CD8-positive, alpha-beta T cell (primary cell): ENCODE measurements at places on chromosomes 2 and 18.
A peak's percentile ranks its signal among the peaks of the same experiment; 100 is the strongest.

DNA sequence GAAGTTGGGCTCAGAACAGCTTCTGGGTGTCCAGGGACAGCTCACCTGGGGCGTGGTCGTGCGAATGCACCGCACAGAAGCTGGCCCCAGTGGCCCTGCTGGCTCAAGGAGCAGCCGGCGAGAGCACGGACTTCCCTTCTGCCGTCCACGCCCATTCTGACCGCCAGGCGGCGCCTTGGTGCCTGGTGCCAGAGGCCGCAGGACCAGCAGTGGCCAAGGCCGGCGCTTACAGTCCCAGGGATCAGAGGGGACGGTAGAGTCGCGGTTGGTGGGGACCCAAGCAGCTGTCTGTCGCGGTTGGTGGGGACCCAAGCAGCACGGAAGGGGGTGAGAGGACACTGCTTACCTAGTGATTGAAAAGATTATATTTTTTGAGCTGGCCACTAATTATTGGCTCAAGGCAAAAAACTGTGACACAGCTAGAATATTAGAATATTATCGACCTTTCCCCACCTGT, 25.7 kb downstream of the NPPC start:
- DNase-seq: peak; percentile 55

DNA sequence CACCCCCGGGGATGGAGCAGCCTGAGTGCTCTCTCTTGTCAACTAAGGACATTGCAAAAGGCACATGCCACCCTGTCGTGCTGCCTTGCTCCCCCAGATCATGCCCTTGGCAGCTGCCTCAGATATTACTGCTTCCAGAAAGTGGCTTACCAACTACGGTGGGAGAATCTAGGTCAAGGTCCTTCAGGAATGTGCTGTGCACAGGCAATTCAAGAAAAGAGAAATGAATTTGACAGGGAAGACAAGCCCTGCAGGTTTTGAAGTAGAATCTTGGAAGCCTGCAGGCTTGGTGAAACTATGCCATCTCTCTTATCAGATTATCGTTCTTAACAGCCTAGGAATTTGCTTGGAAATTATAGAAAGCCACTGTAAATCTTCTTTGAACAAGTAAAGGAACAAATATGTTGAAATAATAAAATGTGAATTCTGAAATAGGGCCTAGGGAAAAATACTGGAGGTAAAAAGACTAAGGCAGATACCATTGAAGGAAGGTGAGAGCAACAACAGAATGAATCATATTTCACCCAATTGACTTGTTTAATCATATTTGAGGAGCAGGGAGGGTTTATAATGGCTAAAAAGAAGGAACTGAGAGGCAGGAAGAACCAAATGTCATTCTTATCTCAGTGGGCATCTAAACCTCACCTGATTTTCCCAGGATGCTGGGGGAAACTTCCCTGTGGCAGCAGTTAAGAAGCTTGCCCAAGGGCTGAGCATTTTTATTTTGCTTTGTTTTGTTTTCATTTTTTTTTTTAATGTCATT, 94.0 kb upstream of the GLS start:
- DNase-seq: no peak

DNA sequence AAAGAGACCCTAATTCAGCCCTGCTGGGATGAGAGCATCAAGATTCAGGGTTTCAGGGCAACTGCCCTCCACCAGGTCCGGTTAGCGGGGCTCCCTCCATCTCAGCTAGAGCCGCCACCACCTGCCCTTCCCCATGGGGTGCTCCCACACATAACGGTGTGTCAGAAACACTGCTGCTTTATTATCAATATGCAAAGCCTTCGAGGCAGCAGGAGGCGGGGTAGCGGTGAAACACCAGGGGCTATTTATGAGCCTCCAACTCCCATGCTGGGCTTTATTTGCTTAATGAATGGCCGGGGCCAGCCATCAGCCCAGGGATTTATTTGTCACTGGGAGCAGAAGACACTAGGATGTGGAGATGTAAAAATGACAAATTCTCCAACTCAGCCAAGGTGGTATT, 109.8 kb downstream of the GALNT14 start:
- no peak for DNase-seq

DNA sequence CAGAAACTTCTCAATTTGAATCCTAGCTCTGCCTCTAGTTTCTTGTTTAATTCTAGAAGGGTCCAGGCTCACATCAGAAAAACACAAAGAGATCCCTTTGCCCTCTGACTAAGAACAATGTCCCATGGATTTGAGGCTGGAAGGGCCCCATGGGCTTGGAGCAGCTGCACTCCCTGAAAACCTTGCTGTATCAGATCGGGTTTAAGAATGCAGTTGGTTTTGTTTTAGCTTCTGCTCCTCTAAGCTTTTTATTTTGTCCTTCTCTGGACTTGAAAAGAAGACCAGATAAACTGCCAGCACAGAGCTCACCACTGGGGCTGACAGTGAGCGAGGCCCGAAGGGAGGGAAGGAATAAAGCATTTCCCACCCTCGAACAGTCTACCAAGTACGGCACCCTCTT, 69.2 kb upstream of the WIPF1 start:
- no peak for DNase-seq

DNA sequence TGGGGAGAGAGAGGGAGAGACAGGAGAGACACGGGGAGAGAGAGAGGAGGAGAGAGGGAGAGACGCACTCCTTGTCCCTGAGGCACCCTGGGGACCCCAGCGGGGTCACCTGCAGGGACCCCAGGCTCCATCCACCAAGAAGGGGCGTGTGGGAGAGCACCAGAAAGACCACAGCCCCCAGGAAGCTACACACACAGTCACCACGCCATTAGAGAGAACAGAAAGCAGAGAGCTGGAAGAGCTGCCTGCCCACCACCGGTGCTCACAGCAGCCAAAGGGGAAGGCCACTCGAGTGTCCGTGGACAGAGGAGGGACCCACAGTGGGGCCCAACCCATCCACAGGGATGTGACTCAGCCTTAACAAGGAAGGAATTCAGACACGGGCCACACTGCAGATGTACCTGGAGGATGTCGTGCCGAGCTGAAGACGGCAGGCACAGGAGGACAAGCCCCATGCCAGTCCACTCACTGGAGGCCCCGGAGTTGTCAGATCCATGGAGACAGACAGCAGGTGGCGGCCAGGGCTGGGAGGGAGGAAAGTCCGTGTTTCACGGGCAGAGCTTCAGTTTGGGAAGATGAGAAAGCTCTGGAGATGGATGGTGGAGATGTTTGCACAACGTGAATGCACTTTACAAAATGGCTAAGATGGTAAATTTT, 11.5 kb upstream of the NFATC1 start:
- DNase-seq: no peak

DNA sequence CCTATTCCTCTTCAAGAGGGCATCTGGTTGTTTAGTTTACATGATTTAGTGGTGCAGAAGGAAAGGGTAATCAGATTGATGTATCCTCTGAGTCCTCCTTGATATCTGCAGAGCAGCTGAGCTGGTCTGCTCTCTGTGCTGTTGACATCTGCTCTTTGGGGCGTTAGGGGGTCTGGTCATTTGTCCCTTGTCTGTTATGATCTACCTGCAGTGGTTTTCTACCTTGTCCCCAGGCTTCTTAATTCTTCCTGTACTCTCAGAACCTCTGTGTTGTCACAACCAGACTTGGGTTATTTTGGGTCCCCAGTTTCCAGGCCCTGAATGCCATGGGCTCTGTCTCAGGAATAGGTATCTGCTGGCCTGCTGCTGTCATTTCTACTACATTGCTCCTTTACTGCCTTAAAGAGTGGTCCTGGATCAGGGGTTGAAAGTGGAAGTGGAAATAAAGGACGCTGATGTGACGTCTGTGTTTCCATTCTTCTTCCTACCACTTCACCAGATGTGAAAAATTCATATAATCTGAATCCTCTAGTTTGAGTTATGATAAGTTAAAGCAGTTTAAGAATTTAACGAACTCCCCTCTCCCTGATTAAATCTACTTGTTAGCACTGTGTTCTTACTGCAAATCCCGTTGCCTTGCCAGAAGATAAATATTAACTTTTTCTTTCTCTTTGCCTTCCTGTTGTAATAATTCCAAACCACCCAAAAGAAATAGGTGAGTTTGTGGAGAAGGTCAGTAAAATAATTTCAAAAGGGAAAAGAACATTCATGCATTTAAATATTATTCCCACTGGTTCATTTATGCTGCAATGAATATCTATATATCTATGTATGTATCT, 16.6 kb upstream of the CPS1 start:
- DNase-seq: no peak

DNA sequence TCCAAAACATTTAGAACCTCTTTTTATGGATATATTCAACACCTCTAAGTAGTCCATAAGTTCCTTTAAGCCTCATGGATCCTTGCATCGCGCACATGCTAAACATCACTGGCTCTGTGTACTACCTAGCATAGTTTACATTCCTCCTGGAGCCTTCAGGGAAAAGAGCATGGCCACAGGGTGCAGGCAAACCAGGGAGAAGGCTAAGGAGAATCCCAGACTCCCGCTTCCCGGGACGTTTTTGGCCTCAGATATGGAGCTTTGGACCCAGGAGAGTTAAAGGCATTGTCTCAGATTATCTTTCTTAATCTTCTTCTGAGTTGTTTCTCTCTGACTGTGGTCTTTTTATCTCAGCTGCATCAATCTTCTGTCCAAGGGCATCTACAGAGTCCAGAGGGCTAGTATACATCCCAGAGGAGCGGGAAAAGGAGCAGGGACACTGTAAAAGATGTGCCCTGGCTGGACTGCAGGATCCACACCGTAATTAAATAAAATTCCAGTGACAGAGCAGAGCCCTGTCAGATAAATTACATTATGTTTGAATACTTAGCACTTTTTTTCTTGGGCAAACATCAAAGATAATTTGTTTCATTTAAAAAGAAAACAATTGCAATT, 36.9 kb downstream of the RIT2 start:
- no peak for DNase-seq

DNA sequence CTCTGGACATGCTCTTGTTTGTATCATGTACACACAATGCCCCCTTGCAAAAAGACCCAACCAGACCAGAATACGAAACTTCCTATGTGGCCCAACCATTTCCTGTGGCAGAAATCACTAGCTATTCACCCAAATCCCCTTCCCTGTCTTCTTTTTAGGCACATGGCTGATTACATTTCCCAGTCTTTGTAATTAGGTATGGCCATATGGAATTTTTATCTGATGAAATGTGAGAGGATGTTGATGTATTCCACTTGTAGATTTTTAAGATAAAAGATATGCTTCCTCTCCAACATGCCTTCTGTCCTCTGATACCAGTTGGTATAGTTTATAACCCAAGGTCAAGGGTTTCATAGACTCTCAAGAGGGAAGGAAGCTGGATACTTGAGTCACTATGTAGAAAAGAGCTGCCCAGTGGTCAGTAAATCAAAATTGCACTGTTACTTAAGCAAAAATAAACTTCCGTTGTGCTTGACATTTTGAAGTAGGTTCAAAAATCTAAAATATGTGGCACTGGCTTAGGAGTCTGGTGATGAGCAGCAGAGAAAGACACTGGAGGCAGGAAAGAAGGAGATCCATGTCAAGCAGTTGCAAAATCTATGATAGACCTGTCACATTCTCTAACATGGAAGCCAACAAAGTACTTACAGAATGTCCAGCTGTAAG, 297.4 kb downstream of the SMAD2 start:
- DNase-seq: no peak

DNA sequence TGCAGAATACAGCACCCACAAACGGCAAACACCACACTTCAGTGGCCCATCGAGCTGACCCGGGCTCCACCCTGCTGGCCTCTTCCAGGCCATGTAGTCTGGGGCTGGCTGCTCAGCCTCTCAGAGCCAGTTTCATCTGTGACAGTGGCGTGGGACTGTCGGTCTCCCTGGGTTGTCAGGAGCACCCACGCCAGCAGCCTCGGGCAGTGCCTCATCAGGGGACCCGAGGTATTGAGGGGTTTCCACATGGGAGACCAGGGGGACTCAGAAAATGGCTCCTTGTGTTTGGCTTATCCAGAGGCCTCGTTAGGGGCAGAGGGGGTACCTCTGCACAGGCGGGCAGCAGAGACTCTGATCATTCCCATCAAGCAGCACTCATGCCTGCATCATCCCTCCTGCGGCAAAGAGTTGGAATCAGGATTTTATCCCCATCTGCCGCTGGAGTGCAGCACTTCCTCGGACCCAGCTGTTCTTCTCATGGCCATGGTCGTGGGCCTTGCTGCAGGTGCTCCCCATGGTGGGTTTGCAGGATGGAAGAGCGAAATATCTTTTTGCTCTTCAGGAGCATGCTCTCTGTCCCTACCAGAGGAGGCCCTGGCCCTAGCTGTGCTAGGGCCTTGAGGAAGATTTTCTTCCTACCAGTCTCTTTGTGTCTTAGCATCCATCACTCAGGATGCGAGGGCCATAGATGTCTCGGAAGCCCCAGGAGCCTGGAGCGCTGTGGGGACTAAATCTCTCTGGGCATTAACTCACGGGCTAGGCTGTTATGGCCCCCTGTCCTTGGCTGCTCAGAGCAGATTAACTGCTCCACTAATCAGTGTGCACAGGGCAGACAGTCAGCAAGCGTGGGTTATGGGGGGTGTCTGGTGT, 100.8 kb downstream of the CLIP4 start:
- DNase-seq: no peak

- no peak for DNase-seq
These were observed 44.7 kb downstream of the RAPH1 start for GRCh38 chr2:203490391-203490790.

- DNase-seq: no peak
These were observed 135.8 kb upstream of the GPC1 start for GRCh38 chr2:240299710-240300068.

GRCh38 chr2:166335284-166335683, 40.5 kb downstream of the SCN9A start:
- DNase-seq: no peak

DNA sequence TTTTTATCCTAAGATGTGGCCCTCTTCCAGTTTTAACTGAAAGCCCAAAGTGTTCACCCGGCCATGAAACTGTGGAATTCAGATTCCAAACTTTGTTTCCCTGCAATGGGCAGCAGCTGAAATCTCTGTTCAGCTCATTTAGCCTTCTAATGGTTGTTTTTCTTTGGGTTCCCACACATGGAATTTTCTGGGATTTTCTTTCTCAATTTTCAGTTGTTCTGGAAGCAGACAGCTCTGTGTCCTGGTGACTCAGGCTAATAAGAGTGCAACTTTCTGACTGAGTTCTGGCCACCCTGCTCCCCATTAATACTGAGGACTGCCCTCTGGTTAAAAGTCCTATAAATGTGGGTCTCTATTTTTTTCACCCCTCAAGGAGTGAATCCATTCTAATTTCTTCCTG, 78.5 kb downstream of the PMS1 start:
- DNase-seq: no peak

DNA sequence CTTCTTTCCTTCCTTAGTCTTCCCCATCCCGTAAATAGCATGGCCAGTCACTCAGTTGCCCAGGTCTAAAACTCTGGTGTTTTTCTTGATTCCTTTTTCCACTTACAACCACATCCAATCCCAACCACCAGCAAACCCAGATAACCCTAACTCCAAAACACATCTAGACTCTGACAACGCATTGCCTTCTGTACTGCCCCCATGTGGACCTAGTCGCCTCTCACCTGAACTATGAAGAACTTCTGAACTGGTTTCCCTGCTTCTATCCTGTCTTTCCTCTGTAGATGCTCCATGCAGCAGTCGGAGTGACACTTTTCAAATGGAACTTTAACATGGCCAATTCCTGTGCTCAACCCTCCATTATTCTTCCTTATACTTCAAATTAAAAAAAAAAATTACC, 26.5 kb downstream of the ST6GAL2 start:
- no peak for DNase-seq
